ENCODE measurements at places on chromosomes 5 and 9.

GRCh38 chr5:35543408-35543807 is 74.3 kb upstream of the SPEF2 start:
- DNase-seq: peak; percentile 70

DNA sequence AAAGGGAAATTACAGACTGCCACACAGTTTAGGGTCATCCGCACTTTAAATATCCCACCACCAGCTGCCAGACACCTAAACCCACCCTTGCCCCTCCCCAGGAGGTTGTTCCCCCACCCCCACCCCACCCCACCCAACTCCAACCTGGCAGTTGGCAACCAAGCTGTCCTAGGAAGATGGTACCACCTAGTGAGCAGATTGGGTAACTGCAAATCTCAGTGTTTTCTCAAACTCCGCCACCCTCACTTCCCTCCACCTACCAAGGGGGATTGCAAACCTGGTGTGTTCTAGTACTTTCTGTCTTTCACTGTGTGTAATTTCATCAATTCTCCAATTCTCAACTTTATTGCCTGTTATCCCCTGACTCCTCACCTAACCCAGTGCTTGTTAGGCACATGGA is 323.8 kb upstream of the IRX2 start:
- DNase-seq: no peak

DNA sequence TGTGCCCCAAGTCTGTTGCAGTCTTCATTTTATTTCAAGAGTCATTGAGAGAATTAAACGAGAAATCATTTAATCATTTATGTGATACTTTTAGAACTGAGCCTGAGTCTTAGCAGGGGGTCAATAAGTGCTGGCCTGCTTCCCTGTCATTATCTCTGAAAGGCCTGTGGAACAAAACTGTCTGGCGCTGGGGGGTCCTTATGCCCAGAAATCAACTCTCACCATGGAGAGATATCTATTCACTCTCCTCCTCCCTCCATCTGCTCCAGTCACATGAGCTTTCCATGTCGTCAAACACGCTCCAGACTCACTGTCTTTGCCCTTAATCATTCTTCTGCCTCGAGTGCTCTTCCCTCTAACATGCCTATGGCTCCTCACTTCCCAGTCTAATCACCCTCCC is 136.8 kb downstream of the ESM1 start:
- DNase-seq: no peak

DNA sequence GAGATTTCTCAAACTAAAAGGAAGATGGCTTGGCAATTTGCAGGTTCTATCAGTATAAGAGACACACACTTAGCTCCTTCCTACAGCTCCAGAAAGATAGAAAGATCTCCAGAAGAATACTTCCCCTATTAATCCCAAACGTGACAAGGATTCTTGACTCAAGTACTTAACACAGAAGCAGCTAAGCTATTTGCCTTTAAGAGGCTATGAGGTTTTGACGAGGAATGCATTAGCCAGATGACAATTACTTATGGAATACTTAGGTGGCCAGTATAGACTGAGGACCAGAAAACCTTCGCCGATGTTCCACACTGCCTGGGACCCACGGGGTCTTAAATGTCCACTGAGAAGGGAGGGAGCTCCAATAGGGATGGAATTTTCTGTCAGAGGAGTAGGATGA is 340.5 kb upstream of the KIF2A start:
- DNase-seq: no peak

GRCh38 chr5:59366784-59367183 is 526.7 kb downstream of the PDE4D start:
- DNase-seq: no peak

GRCh38 chr5:168578006-168578405 is 1.2 kb downstream of the PANK3 start:
- DNase-seq: peak; percentile 38

DNA sequence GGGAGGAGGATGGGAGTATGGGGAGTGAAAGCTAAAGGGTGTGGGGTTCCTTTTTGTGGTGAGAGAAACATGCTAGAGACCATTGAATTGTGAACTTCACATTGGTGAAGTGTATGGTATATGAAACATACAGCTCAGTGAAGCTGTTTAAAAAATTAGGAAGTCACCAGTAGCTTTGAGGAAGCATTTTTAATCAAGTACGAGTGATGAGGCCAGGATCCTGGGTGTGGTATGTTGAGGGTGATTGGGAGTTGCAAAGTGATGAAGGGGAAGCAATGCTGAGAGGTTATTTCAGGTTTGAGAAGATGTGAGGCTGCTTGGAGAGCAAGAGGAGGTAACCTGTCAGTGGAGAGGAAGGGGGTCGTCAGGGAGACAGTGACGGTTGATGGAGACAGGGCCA is 22.7 kb upstream of the CLK4 start:
- DNase-seq: peak; percentile 17

DNA sequence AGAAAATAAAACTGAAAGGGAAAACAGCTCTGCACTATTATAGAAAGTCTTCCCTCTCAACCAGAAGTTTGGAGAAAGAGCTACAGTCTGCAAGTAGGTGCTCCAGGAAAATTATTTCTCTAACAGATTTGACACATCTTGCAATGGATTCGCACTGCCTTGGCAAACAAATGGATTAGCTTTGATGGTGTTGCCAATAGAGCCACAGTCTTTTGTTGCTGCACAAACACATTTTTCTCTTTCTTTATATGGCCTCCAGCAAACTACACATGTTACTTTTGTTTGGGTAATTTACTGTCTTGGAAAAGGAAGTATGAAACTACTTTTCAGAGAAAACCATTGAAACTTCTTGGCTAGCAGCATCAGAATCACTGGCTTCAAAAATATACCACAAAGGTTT is 523.1 kb downstream of the EFNA5 start:
- DNase-seq: no peak
